Common myeloid progenitor, CD34-positive (primary cell): ENCODE measurements at places on chromosomes 1 and 21.
A peak's percentile ranks its signal among the peaks of the same experiment; 100 is the strongest.

- DNase-seq: no peak
These were observed 17.4 kb upstream of the BTG2 start for GRCh38 chr1:203287898-203288297.

DNA sequence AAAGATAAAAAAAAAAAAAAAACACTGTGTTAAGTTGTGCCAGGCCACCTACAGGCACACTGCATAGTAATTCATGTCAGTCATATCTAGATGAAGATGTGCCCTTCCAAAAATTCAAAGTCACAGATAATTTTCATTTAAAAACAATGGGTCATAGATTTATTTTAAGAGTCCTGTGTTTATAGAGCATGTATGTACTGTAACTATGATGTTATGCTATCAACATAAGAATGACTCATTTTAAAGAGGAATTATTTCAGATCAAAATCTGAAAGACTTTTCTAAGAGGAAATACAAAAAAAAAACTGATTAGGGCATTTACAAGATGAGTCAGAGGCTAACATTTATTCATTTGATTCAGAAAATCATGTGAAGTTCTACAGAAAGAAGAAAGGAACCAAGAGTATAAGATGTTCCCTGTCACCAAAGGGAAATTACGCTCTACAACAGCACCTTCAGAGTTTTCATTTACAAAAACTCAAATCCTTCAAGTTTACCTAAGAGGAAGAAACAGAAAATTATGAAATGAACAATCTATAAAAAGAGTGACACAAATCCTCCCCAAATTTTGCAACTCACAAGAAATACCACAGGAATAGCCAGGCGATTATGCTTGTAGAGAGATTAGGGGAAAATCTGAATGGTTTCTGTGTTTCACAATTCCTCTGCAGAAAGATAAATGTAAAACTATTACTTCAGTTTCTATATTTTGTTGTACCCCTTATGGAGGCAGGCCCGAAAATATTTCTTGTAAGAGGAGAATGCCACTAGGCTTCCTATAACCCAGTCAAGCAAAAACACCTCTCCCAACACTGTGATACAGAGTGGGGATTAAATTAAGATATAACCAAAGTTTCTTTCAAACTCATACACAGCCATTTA lies 13.8 kb downstream of the TP53BP2 start:
- peak; percentile 69 for DNase-seq

DNA sequence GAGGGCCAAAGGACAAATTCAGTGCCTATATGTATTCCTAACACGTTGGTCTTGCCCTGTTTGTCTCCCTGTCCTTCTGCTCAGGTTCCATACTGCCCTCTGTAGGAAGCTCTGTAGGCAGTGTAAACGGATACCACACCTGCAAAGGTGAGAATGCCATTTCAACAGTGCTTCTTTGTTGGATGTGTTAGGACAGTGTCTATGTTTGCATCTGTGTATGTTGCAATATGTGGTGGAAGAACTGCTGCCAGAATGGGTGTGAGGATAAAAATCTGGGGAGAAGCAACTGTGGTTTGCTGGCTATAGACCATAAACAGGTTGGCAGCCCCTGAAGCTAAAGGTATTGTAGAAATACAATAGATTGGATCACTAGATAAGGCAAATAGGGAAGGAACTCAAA lies 113.1 kb upstream of the BMP8A start:
- peak; percentile 9 for DNase-seq

DNA sequence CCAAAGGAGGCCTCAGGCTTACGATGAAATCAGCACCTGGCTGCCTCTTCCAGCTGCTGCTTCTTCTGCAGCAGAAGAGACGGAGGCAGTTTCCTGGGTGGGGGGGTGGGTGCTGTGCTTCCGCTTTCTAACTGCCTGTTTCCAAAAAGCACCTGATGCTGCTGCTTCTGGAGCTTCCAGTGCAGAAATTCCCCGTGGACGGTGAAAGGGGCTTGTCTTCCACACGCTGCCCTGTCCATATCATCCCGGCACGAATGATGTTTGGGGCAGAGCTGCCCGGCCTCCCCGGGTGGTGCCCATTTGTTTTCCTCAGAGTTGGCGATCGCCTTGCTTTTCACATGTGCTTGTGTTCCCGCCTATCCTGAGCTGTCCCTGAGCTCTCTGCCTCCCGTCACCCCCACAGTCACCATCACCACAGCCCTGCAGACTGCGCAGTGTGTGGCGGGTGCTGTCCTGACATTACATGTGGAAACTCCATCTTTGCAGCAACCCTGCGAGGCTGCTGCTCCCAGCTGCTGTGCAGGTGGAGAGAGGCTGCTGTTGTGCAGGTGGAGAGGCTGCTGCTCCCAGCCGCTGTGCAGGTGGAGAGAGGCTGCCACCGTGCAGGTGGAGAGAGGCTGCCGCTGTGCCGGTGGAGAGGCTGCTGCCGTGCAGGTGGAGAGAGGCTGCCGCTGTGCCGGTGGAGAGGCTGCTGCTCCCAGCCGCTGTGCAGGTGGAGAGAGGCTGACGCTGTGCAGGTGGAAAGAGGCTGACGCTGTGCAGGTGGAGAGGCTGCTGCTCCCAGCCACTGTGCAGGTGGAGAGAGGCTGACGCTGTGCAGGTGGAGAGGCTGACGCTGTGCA lies 1.8 kb downstream of the TTLL10 start:
- DNase-seq: no peak

GRCh38 chr1:1069056-1069710 lies 4.9 kb downstream of the RNF223 start:
- DNase-seq: peak; percentile 75
